ENCODE measurements at places on chromosomes 16 and 17.

- DNase-seq = no peak
Observed at GRCh38 chr17:41975099-41976083, 8.8 kb downstream of the CNP start.

- no peak for DNase-seq
Observed at GRCh38 chr17:218432-219110, 37.1 kb upstream of the DOC2B start.

DNA sequence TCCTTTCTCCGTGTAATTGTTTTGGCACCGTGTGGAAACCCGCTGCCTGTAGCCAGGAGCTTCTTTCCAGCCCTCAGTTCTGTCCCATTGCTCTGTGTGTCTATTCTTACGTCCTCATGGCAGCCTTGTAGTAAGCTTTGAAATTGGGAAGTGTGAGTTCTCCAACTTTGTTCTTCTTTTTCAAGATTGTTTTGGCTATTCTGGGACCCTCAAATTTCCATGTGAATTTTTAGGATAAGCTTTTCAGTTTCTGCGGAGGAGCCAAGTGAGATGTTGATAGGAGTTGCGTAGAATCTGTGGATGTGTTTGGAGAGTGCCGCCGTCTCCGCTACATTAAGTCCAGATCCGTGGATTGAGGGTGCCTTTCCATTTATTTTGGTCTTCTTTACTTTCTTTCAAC is 15.2 kb downstream of the CHMP6 start:
- no peak for DNase-seq

GRCh38 chr16:88298833-88299745 is 83.7 kb upstream of the ZNF469 start:
- no peak for DNase-seq

DNA sequence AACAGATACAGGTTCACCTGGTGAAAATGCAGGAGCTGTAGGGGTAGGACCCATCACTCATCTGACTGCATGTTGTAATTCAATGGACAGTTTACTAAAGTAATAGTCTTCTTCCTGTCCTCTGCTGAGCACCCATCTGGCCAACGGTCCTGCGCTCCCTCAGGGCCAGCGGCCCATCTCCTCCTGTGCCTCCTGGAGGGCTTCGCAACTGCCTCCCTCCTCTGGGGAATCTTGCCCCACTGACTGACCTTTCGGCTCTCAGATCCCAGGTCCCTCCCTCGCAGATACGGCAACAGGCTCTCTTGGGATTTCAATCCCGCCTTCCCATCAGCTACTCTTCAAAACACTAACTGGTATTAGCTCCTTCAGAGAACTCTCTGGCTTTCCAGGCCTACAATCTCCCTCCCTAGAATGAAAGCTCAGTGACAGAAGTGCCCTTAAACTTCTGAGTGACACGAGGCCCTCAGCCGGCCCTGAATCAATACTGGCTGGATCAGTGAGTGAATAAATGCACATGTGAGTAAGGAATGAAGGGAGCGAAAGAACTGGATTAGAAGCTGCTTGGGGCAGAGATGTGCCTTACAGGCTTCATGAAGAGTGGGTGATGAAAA is 1.3 kb downstream of the PEMT start:
- DNase-seq = no peak

DNA sequence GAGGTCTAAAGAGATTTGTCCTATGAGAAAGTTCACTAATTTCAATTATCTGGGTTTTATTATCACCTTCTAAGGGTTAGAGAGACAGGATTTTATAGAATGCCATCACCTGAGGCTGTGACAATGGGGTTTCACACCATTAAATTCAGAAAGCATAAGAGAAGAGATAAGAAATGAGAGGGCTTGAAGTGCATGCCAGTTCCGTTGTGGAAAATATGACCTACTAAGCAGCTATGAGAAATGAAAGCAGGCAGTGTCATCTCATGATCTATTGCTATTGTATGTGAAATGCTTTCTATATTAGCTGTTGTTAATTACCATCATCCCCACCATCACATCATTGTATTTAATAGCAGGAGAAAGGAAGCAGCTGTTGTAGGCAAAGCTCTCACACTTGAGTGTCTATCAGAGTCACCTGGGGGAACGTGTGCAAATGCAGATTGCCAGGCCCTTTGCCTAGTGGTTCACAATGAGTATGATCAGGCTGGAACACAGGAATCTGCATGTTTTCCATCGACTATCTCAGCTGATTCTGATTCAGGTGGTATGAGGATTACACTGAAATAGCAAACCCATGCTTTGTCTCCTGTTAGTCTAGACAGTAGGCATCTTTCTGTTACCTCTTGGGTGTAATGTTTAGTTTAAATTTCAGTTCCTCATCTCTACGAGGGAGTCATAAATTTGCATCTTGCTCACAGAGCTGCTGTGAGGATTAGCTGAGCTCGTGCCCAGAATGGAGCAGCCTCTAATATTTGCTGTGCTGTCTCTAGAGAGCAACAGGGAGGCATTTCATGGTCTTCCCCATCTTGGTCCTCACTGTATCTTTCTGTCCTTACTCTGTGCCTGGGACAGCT is 256.4 kb downstream of the CDH13 start:
- no peak for DNase-seq

GRCh38 chr17:55154101-55154500 is 110.7 kb upstream of the HLF start:
- DNase-seq = no peak

Data from hematopoietic multipotent progenitor cell treated with erythropoietin and hydrocortisone succinate and interleukin-3 and kit ligand, for 8 days (in vitro differentiated cells).